ENCODE measurements at places on chromosomes 7 and 10.

DNA sequence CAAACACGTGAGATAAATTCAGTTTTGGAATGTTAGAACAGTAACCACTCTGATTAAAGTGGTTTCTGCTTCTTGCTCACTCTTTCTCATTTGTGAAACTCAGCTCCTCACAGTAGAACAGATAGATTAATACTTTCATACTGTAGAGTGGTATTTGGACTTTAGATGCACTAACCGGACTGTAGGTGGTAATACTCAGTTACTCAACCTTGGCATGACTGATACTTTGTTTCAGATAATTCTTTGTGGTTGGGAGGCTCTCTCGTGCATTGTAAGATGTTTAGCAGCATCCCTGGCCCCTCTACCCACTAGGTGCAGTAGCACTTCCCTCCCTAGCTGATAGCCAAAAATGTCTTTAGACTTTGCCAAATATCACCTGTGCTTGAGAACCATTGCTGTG, 37.6 kb downstream of the MCU start:
- no peak for DNase-seq

DNA sequence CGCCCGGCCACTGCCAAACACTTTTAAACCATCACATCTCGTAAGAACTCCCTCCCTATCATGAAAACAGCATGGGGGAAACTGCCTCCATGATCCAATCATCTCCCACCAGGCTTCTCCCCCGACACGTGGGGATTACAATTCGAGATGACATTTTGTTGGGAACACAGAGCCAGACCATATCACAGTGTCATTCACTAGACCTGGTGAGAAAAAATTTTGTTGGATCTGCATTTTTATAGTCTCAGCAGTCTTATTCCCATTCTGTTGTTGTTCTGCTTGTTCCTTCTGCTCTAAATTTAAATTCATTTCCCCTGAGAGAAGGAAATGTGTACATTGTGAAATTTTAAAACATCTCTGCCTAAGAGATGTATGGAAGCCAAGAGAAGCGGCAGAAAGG, 4.8 kb upstream of the MKLN1 start:
- no peak for DNase-seq

GRCh38 chr7:44064791-44065430, 456 bp downstream of the PGAM2 start:
- peak; percentile 74 for DNase-seq

DNA sequence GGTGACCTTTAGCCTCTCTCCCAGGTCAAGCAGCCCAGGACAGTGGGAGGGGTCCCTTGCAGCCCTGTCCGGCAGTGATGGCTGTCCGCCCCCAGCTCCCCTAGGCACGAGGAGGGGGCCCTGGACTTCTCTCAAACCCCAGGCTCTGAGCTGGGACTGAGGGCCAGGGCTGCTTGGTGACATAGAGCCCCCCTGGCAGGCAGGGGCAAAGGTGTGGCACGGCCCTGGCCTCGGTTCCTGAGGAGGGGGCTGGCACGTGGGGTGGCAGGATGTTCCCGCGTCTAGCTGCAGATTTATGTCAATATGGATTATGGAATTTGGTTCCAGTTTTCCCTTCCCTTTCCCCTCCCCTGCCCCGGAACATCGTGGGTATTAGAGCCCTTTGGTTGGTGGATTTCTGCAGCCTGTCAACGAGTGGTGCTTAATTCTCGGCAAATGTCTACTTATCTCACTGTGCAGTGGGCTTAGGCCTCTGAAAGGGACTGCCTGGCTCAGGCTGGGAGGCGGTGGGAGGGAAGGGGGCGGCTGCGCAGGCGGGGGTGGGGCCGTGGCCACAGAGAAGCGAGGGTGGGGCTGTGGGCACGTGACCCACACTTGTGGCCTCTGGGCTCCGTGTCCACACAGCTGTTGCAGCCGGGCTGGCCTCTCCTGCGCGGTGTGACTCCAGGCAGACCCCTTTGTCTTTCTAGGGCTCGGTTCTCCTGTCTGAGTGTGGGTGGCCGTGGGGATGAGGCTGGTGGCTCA, 19.3 kb downstream of the UNCX start:
- DNase-seq: peak; percentile 23

GRCh38 chr7:86391813-86392212, 251.9 kb upstream of the GRM3 start:
- DNase-seq: no peak

- DNase-seq: no peak
Observed at GRCh38 chr10:70830164-70830563, 14.4 kb downstream of the SGPL1 start.

DNA sequence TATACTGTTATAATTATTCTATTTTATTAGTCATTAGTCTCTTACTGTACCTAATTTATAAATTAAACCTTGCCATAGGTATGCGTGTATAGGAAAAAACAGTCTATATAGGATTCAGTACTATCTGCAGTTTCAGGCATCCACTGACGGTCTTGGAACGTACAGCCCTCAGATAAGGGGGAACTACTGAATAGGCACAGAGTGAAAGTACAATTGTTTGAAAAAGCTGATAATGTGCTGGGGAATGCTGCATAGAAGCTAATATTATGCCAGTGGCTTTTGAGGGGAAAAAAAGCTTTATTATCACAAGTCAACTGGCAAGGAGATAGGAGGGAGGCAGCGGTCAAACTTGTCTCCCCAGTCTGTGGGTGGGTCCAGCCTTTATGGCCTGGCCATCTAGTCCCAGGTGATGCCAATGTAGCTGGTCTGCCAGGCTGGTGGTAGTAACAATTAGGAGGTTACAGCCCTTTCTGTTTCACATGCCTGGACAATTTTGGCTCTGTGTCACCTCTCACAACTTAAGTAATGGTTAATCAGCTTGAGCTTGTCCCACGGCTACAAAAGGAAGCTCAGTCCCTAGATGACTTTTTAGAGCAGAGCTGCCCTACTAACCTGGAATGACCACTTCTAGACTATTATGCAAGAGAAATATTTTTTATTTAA, 8.3 kb upstream of the FMC1 start:
- no peak for DNase-seq

- DNase-seq: no peak
Observed at GRCh38 chr7:155939350-155939749, 127.1 kb upstream of the SHH start.

DNA sequence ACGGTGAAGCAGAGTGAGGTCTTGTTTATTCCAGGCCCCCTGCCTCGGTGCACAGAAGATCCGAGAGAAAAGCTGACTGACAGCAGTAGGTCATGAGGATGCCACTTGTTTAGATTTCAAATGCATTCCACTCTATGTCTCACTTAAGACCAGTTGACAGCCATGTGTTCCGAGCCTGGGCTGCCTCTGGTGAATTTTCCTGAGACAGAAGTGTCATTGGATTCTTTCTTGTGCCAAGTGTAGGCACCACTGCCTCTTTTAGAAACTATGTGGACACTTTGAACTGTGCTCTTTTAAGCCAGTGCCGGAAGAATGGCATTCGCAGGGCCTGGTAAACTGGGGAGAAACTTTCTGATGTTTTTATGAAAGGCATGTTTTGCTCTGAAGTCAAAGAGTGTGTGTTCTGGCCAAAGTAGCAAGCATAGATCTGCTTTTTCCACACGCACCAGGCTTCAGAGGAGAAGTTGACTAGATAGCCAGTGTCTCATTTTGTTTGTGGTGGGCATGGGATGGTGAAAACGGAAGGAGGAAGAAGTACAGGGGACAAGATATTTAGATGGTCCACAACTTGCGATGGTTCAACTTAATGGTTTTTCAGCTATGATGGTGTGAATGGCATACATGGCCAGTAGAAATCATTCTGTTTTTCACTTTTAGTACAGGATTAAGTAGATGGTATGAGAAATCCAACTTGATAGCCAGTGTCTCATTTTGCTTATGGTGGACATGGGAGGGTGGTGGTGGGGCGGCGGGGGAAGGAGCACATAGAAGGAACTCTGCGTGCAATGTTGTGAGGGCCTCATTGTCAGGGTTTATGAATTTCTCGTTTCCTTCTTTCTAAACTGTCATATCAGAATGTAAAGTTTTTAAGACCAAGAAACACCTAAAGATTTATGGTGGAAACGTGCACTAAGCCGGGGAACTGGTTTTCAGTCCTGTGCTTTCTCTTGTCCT, 41.5 kb downstream of the CYP17A1 start:
- DNase-seq: no peak

GRCh38 chr10:52631146-52631545, 141.4 kb downstream of the MBL2 start:
- DNase-seq: no peak
